ENCODE measurements at places on chromosomes 1 and 21.

DNA sequence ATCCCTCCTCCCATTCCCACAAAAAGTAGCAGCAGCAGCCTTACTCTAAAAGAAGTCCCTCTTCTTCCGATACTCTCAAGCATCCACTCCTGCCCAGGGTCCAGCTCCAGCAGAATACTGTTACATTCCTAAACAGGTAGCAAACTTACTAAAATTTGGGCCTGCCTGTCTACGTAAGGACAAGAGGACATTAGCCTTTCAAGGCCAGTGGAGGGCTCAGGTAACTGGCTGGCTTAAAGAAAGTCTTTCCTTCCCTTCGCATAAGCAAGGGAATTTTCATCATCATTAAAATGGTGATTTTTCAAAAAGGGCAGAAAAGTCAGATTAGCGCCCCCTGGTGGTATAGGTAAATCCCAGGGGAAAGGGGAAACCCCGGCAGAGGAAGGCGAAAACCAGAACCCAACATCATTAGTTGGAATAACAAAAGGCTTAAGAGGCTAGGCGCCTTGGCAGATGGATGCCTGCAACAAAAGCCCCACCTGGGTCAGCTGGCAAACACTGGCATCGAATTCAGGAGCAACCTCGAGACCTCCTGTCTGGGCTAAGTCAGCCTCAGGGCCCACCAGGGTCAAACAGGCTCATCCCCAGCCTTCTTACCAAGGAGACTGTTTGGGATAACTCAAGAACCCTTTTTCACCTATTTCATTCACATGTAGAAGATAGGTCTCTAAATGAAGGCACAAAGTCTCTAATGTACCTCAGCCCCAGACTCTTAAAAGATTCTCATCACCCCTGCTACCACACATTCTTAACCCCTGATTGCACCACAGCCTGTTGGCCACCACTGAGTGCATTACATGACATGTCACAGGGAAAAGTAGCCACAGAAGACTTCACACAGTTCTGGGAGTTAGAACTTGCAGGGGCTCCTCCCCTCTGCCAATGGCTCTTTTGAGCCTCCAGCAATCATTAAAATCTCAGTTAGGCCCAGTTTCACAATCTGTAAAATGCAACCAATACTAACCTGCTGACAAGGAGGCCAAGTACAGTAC is 36.7 kb downstream of the ERI3 start:
- DNase-seq = peak; percentile 74

DNA sequence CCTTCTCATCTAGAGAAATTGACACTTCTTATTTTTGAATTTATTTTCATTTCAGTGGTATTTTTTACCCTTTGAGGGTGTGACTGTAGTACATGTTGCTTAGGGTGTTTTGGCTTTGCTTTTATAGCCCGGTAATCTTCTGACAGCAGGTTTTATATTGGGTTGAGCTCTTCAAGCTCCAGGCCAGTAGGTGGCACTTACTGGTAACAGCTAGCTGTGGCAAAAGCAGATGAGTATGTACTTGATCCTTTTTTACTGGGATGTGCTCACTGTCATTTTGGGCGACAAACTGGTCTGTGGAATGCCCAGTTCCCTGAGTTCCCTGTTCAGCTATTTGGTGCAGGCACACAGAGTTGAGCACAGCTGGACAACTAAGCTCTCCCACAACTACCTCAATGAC is 916.2 kb upstream of the B3GALT2 start:
- no peak for DNase-seq

- DNase-seq = no peak
These were observed 220.2 kb downstream of the GREM2 start for GRCh38 chr1:240391660-240392260.

GRCh38 chr1:221397606-221398005 is 344.3 kb downstream of the DUSP10 start:
- DNase-seq = no peak

DNA sequence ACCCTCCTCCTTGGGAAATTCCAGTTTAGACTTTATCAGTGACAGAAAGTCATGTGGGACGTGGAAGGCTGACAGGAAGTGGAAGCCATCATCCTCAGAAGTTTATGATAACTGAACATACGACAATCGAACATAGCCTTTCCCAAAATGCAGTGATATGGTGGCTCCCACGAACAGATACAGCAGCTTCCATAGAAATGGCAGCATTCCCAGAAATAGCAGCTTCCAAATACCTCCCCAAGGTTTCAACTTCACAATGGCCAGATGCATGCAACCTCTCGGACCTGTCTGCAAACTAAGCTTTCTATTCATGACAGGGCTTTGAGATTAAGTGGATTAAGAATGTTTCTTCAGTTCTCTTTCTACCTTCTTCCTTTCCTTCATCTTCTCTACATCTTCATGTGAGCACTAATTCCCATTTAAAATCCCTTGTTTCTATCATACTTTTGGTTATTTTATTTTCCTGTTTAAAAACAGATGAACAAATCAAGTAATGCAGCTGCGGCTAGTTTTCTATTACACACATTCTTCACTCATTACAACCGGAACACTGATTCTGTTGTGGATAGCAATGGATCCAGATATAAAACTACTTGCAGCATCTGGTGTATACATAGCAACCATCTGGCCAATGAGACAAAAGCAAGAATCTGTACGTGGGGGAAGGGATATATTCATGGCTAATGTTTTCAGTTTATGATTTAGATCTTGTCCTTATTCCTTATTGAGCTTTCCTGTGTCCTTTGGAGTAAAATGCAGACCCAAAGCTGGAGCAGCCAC is 304.8 kb downstream of the BRINP3 start:
- no peak for DNase-seq

- no peak for DNase-seq
These were observed 221.9 kb downstream of the ATG4C start for GRCh38 chr1:63005812-63006211.

DNA sequence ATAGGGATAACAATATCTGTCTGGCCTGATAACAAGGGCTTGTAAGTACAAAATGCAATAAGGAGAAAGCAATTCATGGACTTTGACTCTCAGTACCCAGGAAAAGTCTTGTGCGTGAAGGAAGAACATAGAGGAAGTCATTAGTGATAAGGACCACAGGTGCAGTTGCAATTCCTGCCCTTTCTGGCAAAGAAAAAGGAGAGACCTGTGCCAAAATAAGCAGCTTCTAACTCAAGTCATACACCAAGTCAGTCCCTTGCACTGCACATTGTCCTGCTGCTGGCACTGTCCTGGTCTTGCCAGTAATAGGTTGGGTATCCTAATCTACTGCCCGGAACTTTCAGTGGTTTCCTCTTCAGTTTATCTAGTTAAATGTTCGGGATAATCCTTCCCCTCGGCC is 14.8 kb upstream of the SOD1 start:
- no peak for DNase-seq
